ENCODE measurements at places on chromosomes 3 and 15.

- peak; percentile 40 for DNase-seq
These were observed 1.2 kb upstream of the LRRC34 start for GRCh38 chr3:169813757-169814517.

GRCh38 chr15:53197426-53197839, 407.3 kb upstream of the ONECUT1 start:
- DNase-seq, result no peak

- no peak for DNase-seq
These were observed 79.6 kb downstream of the CPN2 start for GRCh38 chr3:194271460-194272035.

- no peak for DNase-seq
These were observed 11.6 kb upstream of the TFRC start for GRCh38 chr3:196093317-196094111.

DNA sequence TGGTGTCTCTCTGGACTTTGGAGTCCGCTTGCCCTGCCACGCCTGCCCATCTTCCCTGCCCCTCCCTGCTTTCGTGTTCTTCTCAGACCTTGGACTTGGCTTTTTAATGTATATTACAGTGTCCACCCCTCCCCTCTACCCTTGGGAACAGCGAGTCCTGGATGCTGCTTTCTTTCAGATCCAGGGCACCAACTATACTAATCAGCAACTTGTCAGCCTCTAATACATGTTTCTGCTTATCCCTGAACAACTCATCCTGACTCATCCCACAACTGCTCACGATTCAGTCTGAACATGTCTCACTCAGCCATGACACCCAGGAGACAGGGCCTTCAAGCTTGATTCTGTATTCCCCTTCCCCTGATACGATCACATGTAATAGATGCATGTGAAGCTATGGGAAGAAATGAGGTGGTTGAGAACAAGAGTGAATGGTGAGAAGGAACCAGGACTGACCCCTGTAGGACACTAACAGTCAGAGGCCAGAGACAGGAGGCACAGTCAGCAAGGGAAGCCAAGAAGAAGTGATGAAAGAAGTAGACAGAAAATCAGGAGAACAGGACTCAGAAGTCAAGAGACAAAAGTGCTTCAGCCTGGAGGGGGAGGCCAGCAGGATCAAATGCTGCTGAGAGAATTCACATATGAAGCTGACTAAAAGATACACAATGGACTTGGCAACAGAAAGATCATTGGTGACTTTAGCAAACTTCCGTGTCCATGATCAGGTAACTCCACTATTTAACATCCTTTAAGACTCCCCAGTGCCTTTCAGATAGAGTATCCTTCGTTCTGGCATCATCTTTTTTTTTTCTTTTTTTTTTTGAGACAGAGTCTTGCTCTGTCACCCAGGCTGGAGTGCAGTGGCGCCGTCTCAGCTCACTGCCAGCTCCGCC, 35.4 kb downstream of the BCL2L10 start:
- DNase-seq, result no peak

- no peak for DNase-seq
These were observed 738.8 kb upstream of the SGO1 start for GRCh38 chr3:20924646-20925385.

DNA sequence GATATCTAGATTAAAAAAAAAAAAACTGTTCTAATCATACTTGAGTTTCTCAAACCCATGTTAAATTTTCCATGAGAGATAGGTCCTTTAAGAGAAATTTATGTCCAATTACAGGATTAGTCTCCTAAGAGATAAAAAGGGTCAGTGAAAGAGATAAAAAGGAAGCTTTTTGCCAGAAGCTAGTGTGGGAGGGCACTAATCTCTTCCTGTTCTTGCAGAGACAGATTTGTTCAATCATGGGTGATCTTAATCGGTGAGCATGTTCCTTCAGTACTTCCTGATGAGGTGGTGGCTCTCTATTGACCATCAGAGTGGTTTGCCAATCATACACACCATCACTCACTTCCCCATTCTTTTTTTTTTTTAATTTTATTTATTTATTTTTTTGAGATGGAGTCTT, 16.9 kb upstream of the LPP start:
- no peak for DNase-seq

- DNase-seq, result no peak
These were observed 4.4 kb upstream of the IDH2 start for GRCh38 chr15:90106522-90107117.

DNA sequence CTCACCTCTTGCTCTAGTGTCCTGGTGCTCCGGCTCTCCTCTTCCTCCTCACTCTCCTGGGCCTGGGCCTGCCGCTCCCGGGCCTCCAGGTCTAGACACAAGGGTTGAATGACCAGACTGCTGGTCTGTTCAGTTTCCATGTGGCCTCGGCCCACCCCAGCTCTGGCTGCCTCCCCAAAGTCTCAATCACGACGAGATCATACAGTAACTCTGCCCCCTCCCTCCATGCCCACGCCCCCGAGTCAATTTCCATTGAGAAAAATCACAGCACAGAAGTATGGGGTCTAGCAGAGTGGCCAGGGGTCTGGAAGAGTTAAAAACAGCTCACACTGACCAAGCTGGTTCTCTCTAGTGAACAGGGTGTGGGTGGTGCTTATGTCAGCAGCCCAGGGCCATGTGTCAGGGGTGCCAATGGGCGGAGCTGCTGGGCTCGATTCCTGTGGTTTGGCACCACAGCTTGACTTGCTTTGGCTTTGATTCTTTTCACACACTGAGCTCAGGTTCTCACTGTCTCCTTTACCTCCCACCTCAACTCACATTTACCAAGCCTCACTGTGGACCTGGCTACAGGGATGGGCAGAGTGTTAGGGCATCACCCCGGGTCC, 6.9 kb downstream of the C15orf62 start:
- no peak for DNase-seq

- no peak for DNase-seq
These were observed 212.9 kb upstream of the UMPS start for GRCh38 chr3:124517306-124517705.

DNA sequence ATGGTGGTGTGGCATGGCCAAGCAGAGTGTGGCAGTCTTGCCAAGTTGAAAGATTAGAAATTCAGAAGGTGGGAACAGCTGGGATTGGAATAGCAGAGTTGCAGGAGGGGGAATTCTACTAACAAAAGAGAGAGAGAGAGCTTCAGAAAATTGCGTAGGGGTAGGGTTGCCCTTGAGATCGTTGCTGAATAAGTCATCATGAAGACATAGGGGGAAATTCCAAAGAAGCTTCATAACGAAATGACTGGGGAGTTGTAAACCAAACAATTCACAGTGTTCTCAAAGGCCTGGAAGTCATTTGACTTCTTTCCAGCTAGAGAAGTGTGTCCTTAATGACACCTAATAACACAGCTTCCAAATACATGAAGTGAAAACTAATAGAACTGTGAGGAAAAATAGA, 26.3 kb upstream of the TIPARP start:
- DNase-seq, result no peak

GRCh38 chr3:146468234-146468633, 1.1 kb downstream of the PLSCR2 start:
- DNase-seq, result no peak

GRCh38 chr3:82392203-82392775, 630.8 kb upstream of the GBE1 start:
- DNase-seq, result no peak

- no peak for DNase-seq
These were observed 14.2 kb downstream of the ESYT3 start for GRCh38 chr3:138448631-138449030.

DNA sequence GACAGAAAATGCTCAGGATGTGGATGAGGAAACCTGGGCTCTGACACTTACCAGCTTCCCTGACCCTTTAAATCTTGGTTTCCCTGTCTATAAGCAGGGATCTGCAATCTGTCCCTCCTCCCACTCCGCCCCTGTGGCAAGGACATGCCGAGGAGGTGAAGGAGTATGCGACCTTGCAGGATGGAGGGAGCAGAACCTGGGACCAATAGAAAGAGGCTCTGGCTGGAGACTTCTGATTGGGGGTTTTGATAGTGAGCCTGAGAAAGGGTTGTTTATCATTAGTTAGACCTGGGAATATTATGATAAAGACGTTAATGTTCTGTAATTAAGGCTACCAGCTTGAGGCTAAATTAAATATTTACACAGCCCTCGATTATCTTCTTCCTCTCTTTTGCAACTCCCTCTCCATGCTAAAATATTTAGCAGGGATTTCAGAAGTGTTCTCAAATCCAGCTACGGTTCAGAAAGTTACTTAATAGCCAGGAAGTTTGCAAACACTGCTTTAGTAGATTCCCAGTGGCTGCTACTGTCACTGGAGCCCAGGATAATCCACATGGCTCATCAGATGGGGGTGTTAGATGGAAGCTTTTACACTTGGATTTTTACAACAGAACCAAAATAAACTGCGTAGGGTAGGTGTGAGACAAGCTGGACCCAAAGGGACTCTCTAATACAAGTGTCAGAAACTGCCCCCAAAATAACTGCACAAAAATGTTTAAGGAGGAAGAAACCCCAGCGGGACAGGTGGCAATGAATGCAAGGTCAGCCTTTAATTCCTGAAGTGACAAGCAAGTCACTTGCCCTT, 9.2 kb upstream of the PAQR5 start:
- DNase-seq, result no peak

DNA sequence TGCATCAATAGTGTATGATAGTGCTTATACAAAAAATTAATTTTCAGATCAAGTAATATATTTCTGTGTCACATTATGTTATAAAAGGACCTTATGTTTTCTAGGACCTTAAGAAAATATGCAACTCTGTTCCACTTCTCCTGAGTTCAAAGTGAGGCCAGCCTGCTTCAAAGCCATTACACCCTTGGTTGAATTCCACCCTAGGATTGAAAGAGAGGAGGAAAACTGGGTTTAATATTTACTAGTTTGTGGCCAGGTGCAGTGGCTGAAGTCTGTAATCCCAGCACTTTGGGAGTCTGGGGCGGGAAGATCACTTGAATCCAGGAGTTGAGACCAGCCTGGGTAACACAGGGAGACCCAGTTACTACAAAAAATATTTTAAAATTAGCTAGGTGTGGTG, 32.9 kb upstream of the NR1I2 start:
- DNase-seq, result no peak

- peak; percentile 39 for DNase-seq
These were observed 6.7 kb downstream of the RASGRP1 start for GRCh38 chr15:38557921-38558320.

DNA sequence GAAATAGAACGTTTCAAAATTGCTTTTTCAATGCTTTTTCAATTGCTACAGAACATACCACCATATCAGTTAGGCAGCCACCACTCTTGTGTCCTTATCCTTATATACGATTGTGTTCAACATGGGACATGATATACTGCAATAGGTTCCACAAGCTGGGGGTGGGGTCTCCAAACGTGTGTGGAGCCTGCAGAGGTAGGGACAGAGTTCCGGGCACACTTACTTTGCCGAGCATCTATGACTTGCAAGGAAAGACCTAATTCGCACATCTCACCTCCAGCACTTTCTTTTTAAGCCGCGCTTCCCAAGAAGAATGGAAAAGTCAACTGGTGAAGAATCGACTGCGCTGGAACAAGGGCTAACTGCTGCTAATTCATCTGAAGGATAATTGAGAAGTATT, 39.6 kb upstream of the SFMBT1 start:
- no peak for DNase-seq

DNA sequence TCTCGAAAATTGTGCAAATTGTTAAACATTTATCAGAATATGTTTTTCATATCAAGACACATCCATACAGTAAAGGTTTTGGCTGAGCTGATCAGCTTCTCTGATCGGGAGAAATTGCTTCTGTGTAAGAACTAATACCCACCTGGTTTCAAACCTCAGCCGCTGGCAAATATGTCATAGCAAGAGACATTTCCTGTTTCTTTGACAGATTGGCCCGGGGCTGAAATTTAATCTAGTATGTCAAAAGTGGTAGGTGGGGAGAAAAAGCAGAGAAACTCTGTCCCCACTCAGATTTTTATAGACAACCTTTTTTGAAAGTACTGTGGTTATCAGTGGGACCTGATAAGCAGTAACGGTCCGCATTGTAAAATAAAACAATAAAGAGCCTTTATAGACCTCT, 88.8 kb upstream of the SLC24A5 start:
- no peak for DNase-seq

GRCh38 chr3:112365035-112365434, 32.1 kb downstream of the CD200 start:
- DNase-seq, result no peak

GRCh38 chr3:82012775-82013174, 251.3 kb upstream of the GBE1 start:
- no peak for DNase-seq

- DNase-seq, result no peak
These were observed 61.8 kb downstream of the SLC12A8 start for GRCh38 chr3:125150525-125151441.

DNA sequence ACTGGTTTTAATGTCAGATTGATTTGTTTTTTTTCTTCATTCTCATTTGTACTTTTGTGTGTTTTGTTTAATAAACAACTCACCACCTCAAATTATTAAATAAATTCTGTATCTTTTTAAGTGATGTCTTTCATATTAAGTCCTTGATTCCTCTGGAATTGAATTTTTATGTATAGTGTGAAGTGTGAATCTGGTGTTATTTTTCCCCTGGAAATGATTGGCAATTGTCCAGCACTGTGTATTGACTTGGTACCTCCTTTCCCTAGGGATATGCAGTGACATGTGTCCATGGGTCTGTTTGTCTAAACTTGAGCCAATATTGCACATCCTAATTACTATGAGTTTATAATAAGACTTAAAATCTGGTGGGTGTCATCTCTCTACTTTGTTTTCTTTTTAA, 2.1 kb downstream of the RNU5B-1 start:
- DNase-seq, result no peak

- DNase-seq, result no peak
These were observed 23.6 kb upstream of the MYLK start for GRCh38 chr3:123907720-123908119.

DNA sequence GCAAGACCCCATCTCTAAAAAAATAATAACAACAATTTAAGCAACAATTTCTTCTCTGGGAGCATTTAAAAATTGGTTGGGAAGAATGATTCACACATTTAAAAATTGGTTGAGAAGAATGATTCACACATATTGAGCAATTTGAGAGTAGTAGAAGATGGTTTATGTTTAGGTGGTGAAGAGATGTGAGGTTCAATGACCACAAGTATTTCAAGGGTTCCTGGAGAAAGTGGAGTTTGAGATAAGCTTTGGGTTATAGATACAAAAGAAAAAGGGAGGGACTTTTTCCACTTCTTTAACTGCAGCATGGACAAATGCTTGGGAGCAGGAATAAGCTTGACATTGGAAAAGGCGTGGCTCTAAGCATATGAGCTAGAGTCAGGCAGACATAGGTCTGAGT, 145.7 kb upstream of the NPHP3 start:
- no peak for DNase-seq

- DNase-seq, result no peak
These were observed 82.6 kb downstream of the RPLP1 start for GRCh38 chr15:69535101-69535638.

- DNase-seq, result no peak
These were observed at the start of gene GALNT15 for GRCh38 chr3:16174389-16174788. GALNT15 (plus strand) TSS chr3:16174680; CDS start chr3:16175152, 472 bp downstream.

DNA sequence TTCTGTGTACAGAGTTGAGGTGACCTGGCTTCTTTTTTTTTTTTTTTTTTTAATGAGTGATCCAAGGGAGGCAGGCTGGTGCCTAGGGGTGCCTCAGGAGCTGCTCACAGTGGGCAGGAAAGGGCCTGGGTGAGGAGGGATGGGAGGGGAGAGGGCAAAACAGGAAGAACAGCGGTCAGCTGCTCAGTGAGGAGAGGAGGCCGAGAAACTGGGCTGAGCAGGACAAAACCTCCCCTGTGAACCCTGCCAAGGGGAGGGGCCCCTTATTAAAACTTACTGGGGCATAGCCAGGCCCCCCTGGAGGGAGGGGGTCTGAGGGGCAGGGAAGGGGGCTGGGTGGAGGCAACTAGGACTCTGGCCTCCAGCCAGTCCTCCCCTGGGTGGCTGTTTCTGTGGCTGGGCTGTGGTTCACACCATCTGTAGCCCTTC, 3.5 kb downstream of the PLEKHO2 start:
- DNase-seq, result no peak

Data from T-helper 1 cell (primary cell).